ENCODE measurements at places on chromosomes 1 and 21.
A peak's percentile ranks its signal among the peaks of the same experiment; 100 is the strongest.

DNA sequence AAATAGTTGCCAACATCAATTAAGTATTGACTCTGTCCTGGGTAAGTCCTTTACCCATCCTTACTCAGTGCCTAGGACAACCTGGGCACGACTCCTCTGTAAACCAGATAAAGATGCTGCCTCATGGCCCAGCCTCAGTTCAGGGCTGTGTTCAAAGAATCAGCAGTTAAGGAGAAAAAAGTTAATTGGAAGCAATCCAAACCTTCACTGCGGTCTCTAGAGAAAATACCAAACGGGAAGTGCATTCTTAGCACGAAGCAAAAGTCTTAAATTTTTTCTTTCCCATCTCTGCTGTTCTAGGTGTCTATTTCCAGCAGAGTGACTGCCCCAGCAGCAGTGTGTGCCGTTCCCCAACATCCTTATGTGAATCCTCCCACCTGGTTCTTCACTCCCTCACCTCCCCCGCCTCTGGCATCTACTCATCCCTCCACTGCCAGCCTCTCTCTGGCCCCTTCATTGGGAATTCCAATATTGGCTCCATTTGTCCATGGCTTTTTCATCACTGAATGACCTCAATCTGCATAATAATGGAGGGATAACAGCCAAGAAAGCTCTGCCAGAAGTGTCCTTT, 23.2 kb downstream of the KANK4 start:
- peak; percentile 54 for DNase-seq

DNA sequence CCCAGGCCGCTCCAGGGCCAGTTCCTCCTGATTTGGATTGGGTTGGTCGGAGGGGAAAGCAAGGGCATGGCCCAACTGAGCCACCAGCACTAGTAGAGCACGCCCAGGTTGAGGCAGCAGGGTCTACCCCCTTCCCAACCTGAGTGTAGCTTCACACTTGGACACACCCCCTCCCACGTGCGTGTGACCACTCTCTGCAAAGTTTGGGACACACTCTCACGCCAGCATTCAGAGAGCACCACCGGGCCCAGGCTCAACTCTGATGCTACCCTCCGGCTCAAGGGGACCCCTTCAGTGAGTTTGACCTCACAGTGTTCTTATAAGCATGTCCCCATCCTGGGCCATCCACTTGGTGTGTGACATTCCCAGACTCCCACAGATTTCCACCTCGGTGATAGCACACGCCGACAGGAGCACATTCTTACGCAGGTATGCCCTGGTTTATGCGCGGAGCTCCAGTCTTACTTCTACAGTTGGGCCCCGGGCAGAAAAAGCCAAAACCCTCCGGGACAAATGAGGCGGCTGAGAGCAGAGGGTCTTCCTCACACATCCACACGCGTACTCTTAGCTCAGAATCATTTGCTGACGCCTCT, 3.0 kb upstream of the DMRTA2 start:
- DNase-seq = no peak

- DNase-seq = peak; percentile 74
These were observed 22.1 kb upstream of the TDRD10 start for GRCh38 chr1:154479764-154480421.

DNA sequence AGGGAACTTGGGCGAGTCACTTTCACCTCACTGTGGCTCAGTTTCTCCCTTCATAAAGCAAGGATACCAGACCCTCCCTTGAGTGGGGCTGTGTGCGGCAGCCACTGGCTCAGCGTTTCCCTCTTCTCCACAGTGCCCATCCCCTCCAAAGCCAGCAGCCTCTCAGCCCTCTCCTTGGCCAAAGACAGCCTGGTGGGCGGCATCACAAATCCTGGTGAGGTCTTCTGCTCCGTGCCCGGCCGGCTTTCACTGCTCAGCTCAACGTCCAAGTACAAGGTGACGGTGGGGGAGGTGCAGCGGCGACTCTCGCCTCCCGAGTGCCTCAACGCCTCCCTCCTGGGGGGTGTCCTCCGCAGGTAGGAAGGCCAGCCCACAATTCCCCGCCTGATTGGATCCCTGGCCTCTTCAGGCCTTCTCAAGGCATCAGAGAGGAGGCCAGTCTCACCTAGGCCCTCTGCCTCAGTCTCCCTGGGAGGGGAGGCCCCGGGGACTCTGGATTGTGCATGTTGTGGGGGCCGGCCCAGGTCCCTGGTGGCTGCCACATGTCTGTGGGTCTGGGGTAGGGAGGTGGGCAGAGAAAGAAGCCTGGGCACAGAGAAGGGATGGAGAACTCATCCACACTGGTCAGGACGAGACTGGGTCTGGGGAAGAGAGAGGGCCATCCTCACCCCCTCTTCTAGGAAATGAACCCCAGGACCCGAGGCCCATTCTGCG, 15.2 kb downstream of the TFAP2E start:
- DNase-seq = no peak

DNA sequence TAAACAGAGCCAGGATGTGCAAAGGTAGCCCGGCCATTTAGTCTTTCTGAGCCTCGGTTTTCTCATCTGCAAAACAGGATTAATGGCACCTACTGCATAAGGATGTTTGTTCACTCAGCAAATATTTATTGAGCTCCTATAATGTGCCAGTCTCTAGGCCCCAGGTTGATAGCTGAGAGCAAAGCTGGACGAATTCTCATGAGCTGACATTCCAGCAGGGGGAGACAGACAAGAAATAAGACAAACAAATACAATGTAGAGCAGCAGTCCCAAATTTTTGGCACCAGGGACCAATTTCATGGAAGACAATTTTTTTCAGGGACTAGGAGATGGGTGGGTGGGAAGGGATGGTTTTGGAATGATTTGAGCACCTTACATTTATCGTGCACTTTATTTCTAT, 74.3 kb upstream of the PAX7 start:
- DNase-seq = no peak

DNA sequence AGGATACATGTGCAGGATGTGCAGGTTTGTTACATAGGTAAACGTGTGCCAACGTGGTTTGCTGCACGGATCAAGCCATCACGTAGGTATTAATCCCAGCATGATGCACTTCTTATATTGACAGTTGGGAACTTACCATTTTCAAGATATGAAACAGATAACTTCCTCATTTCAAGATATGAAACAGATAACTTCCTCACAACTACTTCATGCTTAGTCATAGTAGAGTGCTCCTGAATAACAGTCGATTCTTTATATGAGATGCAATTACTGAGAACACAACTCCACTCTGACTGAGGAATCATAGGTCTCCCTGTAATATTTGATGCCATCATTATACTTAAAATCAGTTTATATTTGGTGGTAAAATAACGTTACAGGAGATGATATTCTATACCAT, 1124.3 kb downstream of the AMY1C start:
- no peak for DNase-seq

- DNase-seq = no peak
These were observed 605.8 kb upstream of the ADAMTS5 start for GRCh38 chr21:27572696-27573095.

- DNase-seq = no peak
These were observed 42.9 kb upstream of the IFFO2 start for GRCh38 chr1:18999359-18999758.

DNA sequence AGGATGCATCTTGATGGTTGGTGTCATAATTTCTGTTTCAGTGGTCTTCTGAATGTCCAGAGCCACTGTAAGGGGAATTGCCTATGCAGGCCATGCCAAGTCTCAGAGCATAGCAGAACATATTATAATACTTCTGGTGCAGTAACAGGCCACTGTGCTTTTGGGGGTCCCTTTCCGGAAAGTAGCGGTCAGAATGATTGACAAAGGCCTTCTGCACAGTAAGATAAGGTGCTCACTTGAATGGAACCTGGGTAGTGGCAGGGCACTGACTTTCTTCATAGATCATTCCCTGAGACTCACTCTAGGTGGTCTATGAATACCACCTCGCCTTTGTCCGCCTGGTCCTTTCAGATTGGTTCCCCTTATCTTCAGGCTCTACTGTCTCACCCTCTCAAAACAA, 28.9 kb downstream of the RWDD3 start:
- DNase-seq = no peak

- DNase-seq = no peak
These were observed 421.3 kb upstream of the ADGRL2 start for GRCh38 chr1:81379430-81379829.

GRCh38 chr1:207888652-207889051, 22.3 kb downstream of the CD34 start:
- DNase-seq = no peak

DNA sequence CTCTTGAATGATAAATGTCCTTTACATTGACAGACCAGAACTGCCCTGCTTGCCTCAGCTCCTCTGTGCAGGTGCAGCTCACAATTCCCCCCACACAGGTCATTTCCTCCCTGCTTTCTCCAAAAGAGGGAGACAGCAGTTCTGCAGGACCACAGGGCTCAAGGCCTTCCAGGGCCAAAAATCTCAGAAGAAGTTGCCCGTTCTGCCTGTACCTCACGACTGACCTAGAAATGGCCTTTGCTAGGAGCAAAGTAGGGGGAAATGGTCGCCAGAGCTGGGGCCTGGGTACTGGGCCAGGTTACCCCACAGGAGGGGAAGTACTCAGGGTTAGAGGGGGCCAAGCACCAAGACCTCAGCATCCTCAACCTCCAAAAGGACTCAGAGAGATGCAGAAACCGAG, 11.1 kb downstream of the RNU1-2 start:
- no peak for DNase-seq

DNA sequence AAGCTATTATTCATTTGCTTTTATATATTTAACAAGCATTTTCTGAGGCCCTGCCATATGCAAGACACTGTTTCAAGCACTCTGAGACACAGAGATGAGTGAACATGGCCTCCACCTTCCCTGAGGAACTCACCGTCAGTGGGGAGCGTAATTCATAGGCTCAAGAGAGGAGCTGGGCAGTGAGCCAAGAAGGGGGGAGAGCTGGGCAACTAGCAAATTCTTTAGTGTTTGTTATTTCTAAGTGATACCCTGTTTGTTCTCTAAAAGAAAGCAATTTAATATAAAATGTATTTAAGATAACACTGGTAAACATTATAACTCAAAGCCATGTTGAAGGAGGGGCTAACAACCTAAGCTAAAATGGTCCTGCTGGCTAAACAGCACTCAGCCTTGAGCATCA, 119.2 kb upstream of the NGF start:
- DNase-seq = no peak

GRCh38 chr1:112006416-112007025, 17.1 kb upstream of the KCND3 start:
- no peak for DNase-seq

- peak; percentile 47 for DNase-seq
These were observed at the start of gene PSEN2 for GRCh38 chr1:226870401-226871279. PSEN2 (plus strand) TSS chr1:226870616; CDS start chr1:226881908, 11,292 bp downstream.
